Stimulated activated naive CD8-positive, alpha-beta T cell treated with anti-CD3 and anti-CD28 coated beads, Interleukin-15, amount 100 ng/mL, for 72 hours (primary cell): ENCODE measurements at places on chromosomes 12 and 14.

DNA sequence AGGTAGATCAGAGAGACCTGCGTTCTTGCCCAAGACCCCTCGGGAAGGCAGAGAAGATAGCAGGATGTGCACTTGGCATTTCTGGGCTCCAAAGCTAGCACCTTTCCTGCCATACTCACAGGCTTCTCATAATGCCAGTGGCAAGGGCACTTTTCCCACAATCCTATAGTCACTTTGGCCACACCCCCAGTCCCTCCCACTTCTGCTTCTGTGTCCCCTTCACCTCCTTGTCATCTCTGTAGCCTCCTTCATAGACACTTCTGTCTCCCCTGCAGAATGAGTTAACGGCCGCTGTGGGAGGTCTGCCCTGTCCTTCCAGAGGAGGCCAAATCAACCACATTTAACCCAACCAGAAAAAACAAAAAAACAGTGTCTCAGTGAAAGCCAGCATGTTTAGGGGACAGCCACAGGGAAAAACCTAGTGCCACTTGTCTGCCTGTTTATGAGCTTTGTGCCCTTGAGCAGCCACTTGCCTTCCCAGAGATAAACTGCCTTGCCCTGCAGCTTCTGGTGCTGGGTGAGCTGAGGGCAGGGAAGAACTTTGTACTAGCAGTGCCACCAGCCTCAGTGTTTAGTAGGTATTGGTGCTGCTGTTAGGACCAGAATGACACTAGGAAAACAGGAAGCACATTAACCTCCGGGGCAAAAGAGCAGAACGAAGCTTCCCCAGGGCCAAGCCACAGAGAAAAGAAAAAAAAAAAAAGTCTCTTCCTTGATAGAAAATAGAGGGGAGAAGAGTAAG lies 193.0 kb upstream of the PWP1 start:
- DNase-seq = no peak

DNA sequence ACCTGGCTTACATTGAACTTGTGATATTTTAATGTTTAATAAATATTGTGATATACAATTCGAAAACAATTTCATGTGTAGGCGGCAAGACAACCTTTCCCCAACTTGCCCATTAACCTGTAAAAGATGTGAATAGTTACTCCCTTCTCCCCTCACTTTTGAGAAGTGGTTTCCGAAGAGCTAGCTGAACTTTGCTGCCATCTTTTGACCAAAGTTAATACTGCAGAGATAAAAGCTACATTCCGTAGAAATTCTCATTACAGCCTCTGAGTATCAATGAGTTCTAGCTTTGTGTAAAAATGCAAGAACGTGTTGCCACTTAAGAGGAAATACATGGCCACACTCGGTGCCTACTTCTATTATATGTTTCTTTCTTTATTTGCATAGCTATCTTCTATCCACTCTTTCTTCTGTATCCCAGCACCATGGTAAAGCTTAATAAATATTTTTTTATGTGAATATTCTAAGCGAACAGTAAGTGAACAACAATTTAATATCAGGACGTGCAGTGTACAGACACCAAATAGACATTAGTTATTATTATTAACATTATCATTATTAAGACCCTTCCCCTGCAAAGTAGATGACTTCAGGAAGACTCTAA lies 105.1 kb upstream of the TMEM260 start:
- DNase-seq = no peak

DNA sequence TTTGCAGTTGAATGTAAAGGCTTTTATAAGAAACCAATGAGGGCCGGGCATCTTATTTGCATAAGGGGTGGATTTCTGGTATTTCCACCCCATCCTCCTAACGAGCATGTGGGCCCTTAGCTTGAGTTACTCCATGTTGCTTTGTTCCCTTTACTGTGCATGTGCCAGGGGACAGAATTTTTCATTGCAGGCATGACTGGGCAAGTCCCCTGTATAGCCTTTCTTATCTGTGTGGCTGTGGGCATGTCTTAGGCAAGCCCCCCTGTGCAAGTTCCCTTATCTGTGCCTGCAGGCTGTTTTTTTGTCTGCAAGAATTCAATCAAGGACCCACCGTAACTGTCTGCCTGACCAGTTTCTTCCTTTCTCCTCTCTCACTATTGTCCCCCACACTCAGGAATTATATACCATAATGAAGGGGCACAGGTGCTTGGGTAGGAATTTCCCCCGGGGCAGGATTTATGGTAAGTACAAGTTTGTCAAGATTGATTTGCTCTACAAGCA lies 152.2 kb upstream of the CNOT2 start:
- no peak for DNase-seq

DNA sequence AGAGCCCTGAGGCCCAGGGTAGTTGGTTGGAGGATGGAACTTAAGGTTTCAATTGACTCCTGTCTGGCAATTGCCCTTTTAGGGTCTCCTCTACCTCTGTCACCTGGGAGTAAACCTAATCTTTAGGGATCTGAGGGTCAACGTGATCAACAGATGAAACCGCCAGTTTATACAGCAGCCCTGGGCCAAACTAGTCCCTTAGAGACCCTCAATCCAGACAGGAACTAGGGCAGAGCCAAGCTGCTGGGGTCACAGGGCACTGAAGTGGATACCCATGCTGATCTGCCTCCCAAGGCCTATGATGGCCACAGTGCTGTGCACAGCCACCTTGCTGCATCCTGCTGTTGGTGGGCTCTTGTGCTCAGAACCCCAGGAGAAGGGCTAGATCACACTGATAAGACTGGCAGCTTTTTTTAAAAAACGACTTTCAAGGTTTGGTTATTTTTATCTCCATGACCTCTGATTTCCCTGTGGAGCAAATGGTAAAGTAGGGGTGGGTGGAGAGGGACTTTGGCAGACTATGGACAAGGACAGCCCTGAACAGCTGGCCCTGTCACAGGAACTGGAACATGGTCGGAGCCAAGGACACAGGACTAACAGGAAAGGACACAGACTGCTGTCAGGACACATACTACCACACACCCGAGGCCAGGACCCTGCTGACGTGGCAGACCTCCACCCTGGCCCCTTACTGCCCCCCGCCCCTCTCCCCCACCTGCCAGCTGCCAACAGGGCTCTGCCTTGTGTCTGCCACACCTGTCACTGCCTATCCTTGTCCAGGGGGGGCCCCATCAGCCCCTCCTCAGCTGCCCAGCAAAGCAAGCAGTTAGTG lies 474 bp downstream of the FITM1 start:
- DNase-seq = no peak

- no peak for DNase-seq
These were observed 398.7 kb downstream of the BTG1 start for GRCh38 chr12:91746976-91747375.

DNA sequence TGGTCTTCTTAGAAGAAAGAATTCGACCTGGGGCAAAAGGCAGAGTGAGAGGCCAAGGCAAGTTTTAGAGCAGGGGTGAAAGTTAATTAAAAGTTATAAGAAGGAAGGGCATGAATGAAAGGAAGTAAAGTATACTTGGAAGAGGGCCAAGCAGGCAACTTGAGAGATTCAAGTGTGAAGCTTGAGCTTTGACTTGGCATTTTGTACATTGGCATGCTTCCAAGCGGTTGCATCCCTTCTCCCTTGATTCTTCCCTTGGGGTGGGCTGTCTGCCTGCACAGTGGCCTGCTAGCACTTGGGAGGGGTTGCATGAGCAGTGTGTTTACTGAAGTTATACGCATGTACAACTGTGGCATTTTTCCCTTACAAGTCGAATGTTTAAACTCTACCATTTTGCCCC lies 74.8 kb upstream of the MGAT4C start:
- DNase-seq = no peak

- no peak for DNase-seq
These were observed 50.1 kb downstream of the TMEM132C start for GRCh38 chr12:128316973-128317526.

DNA sequence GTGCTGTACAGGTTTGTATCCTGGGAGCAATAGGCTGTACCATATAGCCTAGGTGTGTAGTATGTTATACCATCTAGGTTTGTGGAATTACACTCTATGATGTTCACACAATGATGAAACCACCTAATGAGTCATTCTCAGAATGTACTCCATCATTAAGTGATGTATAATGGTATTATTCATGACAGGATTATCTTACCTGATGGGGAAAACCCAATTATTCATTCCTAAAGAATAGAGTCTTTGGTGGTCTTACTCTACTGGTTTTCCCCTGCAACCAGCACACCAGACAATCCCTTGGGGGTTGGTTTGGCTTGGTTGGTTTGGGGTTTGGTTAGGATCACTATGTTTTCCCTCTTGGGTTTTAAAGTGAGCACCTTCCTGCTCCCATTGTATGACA lies 12.6 kb upstream of the OR10P1 start:
- DNase-seq = peak; percentile 63

DNA sequence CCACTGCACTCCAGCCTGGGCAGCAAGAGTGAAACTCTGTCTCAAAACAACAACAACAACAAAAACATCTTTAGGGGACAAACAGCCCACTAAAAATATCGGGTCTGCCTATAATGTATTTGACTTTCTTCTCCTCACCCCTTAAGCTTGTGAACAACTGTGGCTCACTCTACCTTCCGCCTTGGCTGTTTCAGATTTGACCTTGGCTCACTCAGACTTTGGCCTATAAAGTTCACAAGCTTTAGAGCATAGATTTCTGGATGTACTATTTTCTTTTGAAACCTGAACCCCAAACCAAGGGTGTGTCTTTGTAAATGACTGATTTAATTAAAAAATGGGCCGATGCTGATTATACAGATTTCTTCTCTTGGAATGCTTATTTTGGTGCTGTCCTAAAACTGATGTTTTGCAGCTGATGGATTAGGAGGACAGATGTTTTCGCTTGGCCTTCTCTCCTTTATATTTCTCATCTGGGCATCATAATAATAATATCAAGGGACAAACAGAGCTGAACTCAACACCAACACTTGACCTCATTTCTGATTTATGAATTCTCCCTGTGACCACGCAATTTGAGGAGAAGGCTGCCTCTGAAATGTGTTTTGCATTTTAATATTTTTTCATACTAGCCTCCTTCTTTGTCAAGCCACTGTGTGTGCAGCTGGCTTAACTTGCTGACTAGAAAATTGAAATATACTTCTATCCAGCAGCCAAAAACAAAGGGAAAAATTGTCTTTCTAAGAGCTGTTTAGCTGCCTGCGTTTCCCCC lies 40.2 kb upstream of the RASSF3 start:
- DNase-seq = no peak

DNA sequence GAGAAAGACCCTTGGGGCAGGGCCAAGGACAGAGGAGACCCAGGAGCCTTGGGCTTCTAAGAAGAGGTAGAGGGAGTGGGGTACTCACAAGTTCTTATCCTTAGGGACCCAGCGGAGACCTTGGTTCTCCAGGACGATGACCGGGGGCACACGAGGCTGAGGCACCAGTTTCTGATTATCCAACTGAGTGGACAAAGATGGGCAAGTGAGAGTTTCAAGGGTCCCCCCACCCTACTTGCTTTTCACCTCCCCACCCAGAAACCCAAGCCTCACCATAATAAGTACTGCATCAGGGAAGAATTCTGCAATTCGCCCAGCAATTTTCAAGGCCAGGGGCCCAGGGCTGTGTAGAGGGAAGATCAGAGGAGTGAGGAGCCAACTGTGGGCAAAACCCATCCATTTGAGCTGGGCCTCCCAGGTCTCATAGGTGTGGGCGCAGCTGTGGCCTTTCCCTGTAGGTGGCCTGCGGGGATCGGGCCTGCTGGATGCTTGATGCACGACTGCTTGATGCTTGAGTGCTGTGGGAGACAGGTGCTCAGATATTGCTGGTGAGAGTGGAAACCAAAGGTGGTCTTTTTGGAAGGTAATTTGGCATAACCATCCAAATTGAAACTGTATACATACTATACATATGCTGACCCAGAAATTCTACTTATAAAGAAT lies 2.0 kb downstream of the EMC9 start:
- no peak for DNase-seq

- DNase-seq = no peak
These were observed 42.9 kb upstream of the VRK1 start for GRCh38 chr14:96754162-96754844.

DNA sequence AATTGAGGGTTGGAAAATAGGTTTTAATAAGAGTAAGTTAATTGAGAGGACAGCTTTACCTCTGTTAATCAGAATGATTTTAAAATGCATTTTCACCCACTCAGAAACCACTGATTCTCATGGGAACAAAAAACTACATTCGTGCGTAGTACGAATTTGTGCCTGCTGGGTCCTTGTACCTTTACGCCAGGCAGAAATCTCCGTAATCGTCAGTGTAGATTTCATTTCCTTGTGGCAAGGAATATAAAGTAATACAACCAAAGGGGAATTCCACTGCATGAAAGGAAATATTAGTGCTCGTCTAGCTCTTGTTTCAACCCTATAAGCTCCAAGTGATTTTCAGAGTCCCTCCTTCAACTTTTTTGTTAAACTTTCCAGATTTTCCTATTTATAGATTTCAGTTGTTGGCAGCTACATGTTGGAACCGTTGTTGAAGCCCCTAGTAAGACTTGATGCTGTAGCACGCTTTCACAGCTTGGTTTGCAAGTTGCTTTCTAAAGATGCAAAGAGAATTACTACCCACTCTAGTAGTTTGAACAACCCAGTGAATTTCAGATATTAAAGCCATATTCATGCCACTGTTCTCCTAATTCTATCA lies 90.6 kb downstream of the ETV6 start:
- DNase-seq = no peak
